ENCODE measurements at places on chromosomes 12 and 14. TPM values are rescaled to one million over a fixed set of nuclear protein-coding genes. Genes with fewer than 3 reads are reported as not detected.

DNA sequence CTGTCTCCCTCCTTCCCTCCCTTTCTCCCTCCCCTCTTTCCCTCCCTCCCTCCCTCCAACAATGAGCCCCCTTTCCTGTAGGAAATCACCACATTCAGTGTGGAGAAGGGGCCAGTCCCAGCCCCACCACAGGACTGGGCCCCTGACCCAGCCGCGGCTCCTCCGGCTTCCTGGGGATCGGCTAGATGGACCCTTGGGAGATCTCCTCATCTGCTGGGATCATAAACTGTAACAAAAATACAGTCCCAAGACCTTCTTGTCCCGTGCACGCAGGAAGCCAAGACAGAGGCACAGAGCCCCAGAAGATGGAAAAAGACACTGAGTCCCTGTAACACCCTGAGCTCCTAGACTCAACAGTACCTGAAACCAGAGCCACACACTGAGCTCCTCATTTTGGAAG lies 23.9 kb downstream of the DIO3 start:
- DNase-seq = no peak

- DNase-seq = no peak
Measured at GRCh38 chr14:94177806-94178205, 3.7 kb downstream of the PPP4R4 start.

DNA sequence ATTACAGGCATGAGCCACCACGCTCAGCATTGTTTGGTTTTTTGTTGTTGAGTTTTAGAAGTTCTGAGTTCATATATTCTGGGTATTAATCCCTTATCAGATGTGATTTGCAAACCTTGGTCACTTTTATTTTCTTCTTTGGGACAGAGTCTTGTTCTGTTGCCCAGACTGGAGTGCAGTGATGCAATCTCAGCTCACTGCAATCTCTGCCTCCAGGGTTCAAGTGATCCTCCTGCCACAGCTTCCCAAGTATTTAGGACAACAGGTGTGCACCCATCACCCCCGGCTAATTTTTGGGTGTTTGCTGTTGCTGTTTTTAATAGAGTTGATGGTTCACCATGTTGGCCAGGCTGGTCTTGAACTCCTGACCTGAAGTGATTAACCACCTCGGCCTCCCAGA lies 11.8 kb downstream of the USP30 start:
- DNase-seq = no peak

- no peak for DNase-seq
Measured at GRCh38 chr12:15772405-15773018, 16.7 kb downstream of the EPS8 start.

The BDKRB1 gene
- not detected for total RNA-seq
